Upper lobe of right lung (tissue), 1 donor: ENCODE measurements at places on chromosomes 1 and 21. TPM values are rescaled to one million over a fixed set of nuclear protein-coding genes. Genes with fewer than 3 reads are reported as not detected.

DNA sequence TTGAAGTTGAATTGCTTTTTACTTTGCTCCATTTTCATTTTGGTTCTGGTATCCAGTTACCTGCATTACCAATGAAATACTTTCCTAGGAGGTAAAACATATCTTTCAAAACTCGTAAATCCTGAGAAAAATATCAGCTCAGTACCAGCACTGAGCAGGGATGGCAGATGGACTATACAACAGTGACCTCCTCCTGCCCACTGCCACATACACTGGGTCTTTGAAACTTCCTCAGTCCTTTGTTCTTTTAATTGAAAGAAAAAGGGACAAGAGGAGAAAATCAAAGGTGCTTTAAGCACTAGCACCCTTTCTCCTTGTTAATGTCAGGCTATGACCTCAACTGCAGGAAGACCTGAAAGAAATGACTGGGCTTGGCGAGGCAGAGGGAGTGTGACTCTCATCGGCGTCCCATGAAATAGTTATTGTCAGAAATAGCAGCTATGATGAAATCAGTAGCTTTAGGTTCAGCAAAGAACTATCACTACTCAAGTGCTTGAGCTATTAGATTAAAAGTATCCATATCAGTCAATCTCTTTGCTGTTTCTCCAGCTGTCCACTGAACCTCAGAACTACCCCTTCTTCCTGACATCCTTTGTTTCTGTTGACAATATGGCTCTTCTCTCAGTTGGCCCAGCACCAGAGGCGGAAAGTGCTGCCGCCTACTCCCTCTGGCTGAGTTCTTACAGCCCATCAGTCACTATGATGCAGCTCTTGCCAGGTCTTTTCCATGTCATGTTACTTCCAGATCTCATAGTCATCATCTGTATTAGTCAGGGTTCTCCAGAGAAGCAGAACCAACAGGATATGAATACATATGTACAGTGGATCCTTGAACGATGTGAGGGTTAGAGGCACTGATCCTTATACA, 207.0 kb upstream of the MAP1LC3C start:
- DNase-seq: no peak

Gene C8B
- total RNA-seq: not detected

Gene TEX38
- not detected for total RNA-seq

Gene PLA2G2F
- total RNA-seq: not detected

DNA sequence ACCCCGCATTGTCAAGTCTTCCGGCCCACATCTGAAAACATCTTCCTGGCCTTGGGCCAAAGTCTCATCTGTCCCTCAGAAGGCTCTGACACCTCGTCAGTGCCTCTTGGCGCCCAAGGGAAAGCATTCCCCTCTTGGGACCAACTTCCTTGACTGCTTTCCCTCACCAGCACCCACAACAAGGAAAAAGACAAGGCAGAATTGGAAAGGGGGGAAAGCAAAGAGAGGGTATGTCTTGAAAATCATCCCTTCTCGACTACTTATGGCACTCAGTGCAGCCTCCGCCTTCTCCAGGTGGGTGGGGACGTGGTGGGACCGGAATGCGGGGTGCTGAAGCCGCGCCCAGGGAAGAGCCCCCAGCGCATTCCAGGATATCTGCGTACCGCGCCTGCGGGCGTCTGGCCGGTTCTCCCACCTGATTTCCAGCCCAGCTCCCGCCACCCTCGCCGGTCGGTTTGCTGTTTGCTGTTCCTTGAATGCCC, 554 bp upstream of the SLC39A1 start:
- peak; percentile 82 for DNase-seq
